ENCODE measurements at places on chromosomes 2 and 18. TPM values are rescaled to one million over a fixed set of nuclear protein-coding genes. Genes with fewer than 3 reads are reported as not detected.

The MLPH gene
- 13.9 TPM for total RNA-seq

The ALPG gene
- not detected for total RNA-seq

The FNDC4 gene
- total RNA-seq = 7.3 TPM

GRCh38 chr2:71347517-71347916 lies 15.9 kb downstream of the ZNF638 start:
- DNase-seq = peak; percentile 23

DNA sequence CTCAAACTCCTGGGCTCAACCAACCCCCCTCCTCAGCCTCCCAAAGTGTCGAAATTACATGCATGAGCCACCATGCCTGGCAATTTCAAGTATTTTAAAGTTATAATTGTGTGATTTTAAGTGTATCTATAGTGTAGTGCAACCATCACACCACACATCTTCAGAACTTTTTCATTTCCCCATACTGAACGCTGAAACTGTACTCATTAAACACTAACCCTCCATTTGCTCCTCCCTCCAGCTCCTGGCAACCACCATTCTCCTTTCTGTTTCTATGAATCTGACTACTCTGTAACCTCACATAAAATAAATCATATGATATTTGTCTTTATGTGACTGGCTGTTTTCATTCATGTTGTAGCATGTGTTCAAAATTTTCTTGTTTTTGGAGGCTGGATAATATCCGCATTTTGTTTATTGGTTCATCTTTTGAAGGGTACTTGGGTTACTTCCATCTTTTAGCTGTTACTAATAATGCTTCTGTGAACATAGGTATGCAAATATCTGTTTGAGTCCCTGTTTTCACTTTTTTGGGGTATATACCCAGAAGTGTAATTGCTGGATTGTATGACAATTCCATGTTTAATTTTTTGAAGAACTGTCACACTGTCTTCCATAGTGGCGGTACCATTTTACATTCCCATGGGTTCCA lies 188.2 kb downstream of the PLCL1 start:
- no peak for DNase-seq

DNA sequence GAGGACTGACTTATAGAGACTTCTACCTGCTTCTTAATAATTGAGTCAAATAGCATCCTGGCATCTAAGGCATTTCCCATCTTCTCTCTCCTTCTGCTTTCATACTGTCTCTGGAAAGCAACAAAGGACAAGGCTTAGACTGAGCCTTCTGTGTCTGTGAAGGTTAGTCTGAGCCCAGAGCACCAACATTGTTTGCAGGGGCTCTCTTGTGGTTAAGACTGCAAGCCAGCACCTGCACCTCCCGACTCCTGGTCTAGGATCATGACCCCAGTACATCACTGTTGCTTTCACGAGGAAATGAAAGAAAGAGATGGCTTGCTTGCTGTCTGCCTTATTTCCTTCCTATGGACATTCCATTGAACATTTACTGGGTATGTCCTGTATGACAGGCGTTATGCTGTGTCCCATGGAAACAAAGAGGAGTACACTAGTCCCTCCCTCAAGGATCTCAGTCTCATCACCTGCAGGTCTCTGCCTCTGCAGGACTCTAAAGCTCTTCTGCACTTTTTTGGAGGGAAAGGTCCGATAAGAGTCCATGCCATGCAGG lies 315.8 kb upstream of the EPAS1 start:
- no peak for DNase-seq

GRCh38 chr2:38466409-38466808 lies 89.3 kb upstream of the ATL2 start:
- no peak for DNase-seq

GRCh38 chr2:72891091-72891818 lies 4.0 kb downstream of the SPR start:
- peak; percentile 23 for DNase-seq

DNA sequence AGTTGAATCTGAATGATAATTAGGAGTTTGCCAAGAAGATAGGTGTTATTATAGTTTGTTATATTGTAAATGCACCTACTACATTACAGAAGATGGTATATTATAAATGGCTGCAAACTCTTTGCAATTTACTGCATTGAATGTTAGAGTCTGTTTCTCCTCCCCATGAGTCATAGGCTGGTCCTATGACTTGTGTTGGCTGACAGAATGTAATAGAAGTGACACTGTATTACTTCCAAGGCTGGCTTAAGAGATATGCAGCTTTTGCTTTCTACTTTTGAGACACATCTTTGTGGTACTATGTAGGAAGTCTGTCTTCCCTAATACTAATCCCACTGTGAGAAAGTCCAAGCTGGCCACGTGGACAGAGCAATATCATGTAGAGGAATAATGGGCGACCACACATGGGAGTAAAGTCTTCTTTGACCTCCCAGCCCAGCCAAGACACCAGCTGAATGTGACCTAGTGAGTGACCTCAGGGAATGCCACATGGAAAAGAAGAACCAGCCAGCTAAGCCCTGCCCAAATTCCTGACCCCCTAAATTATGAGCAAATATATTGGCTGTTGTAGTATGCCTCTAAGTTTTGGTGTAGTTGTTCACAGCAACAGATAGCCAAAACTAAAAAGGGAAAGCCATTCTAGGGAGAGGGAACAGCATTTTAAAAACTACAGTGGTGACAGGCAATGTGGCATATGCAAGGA lies 6.8 kb upstream of the DDX1 start:
- peak; percentile 24 for DNase-seq

Data from IMR-90 (cell line).